Head of caudate nucleus (tissue), 42 donors: ENCODE measurements at places on chromosomes 4 and X.

DNA sequence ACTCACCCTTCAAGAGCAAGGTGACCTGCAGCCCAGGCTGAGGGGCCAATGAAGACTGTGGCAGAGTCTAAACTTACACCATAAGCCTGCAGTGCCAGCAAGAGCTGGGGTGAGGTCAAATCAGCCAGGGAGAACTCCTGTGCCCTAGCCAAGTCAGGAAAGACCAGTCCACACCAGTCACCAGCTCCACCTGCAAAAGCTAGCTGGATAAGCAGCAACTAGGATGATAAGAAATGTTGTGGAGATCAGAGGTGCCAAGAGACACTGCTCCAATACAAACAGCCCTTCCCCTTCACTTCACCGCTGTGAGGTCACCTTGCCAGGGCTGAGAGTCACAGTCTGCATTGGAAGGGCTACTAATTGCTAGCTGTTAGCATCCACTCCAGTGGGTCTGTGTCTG is 31.3 kb downstream of the NIPAL1 start:
- DNase-seq, result no peak

- DNase-seq, result peak; percentile 39
Observed at GRCh38 chr4:84804136-84804535, 162.4 kb downstream of the WDFY3 start.

GRCh38 chr4:15755321-15756155 is 22.6 kb upstream of the CD38 start:
- no peak for DNase-seq

GRCh38 chr4:38873290-38873944 is 5.8 kb downstream of the FAM114A1 start:
- DNase-seq, result no peak

GRCh38 chr4:15455290-15455689 is 14.4 kb upstream of the CC2D2A start:
- no peak for DNase-seq

DNA sequence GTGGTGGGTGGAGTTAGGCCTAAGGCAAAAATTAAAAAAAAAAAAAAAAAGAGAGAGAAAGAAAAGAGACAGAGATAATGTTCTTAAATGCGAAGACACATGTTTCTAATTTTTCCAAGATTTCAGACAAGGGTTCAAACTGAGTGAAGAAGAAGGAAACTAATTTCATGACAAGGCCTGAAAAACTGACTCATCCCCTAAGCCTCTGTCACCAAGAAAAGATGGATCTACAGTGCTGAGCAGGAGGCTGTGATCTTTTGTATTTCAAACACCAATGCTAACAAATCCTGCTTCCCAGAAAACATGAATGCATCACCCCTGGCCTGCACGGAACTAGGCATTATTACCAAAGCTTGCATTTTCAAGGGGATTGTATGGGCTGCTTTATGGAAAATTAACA is 75.3 kb downstream of the PPARGC1A start:
- DNase-seq, result no peak

DNA sequence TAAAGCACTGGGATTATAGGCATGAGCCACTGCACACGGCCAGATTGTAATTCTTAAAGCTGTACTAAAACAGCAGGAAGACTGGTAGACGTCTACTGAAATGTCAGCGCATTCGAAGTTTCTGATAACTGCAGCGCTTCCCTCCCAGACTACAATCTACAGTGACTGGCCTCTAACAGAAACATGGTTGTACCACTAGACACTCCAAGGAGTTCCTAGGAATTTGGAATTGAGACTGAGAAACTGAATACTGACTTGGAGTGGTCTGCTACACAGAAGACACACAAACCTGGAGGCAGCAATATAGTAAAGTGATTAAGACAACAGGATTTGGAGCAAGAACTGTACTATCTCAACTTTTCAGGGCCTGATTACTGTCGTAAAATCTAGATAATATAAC is 937 bp downstream of the HELQ start:
- DNase-seq, result no peak

GRCh38 chrX:153766098-153766817 is 2.2 kb downstream of the PLXNB3 start:
- peak; percentile 43 for DNase-seq

DNA sequence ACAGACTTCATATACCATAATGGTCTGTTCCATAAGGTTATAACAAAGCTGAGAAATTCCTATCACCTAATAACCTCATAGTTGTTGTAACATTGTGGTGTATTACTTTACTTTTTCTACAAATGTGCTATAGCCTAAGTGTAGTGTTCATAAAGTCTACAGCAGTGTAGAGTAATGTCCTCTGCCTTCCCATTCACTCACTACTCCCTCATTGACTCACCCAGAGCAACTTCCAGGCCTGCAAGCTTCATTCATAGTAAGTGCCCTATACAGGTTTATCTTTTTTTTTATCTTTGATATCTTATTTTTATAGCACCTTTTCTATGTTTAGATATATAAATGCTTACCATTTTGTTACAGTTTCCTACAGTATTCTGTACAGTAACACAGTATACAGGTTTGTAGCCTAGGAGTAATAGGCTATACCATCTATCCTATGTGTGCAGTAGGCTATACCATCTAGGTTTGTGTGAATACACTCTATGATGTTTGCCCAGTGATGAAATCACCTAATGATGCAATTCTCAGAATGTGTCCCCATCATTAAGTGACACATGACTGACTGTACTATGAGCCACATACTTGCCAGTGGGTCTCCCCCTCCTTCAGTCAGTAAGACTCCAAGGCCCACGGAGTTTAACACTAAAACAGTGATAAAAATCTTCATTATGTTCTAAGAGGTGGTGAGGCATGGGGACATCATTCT is 299.9 kb downstream of the UNC5C start:
- no peak for DNase-seq

DNA sequence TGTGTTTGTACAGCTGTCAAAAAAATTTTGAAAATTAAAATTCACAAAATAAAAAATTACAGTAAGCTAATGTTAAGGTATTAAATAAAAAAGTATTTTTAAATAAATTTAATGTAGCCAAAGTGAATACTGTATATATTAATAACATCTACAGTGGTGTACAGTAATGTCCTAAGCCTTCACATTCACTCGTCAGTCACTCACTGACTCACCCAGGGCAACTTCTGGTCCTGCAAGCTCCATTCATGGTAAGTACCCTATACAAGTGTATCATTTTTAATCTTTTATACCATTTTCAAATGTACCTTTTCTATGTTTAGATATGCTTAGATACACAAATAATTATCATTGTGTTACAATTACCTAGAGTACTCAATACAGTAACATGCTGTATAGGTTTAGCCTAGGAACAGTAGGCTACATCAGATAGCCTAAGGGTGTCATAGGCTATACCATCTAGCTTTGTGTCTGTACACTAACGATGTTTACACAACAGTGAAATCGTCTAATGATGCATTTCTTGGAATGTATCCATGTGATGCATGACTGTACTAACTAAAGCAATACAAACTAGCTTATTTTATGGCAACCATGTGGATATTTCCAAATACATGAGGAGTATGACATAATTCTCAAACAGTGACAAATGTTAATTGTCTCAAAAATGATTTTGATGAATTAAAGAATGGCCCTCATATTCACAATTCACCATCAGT is 13.7 kb downstream of the DDX60 start:
- DNase-seq, result no peak

GRCh38 chrX:108114541-108114940 is 23.0 kb downstream of the ATG4A start:
- no peak for DNase-seq

GRCh38 chr4:36532670-36533379 is 251.4 kb downstream of the DTHD1 start:
- DNase-seq, result no peak

GRCh38 chr4:175997291-175997690 is 68.3 kb upstream of the WDR17 start:
- no peak for DNase-seq

- DNase-seq, result no peak
Observed at GRCh38 chr4:55549888-55550287, 3.2 kb upstream of the CLOCK start.

- DNase-seq, result no peak
Observed at GRCh38 chrX:139972629-139973624, 7.6 kb upstream of the CXorf66 start.

- DNase-seq, result no peak
Observed at GRCh38 chr4:53861856-53862610, 202.4 kb downstream of the CHIC2 start.

- no peak for DNase-seq
Observed at GRCh38 chrX:47297874-47298273, 65.1 kb downstream of the USP11 start.

- DNase-seq, result no peak
Observed at GRCh38 chrX:141969706-141970105, 66.0 kb downstream of the MAGEC1 start.

DNA sequence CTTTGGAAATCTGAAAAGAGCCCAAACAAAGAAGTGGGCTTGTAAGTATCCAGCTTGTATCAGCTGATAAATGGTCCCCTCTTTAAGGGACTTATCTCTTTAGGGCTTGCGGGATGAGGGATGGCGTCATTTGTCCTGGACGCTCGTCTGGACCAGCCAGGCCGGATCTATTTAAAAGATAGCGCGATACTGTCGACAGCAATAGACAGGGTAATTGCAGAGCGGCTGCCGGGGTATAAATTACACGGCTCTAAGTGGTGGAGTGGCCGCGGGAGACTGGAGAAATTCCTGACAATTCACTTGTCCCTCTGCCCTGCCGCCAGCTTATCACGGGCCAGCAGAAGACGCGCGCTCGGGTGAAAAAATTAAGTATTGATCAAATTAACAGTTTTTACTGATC is 90.7 kb downstream of the FAM53A start:
- DNase-seq, result no peak

- DNase-seq, result no peak
Observed at GRCh38 chrX:37684426-37684825, 1.2 kb upstream of the XK start.

DNA sequence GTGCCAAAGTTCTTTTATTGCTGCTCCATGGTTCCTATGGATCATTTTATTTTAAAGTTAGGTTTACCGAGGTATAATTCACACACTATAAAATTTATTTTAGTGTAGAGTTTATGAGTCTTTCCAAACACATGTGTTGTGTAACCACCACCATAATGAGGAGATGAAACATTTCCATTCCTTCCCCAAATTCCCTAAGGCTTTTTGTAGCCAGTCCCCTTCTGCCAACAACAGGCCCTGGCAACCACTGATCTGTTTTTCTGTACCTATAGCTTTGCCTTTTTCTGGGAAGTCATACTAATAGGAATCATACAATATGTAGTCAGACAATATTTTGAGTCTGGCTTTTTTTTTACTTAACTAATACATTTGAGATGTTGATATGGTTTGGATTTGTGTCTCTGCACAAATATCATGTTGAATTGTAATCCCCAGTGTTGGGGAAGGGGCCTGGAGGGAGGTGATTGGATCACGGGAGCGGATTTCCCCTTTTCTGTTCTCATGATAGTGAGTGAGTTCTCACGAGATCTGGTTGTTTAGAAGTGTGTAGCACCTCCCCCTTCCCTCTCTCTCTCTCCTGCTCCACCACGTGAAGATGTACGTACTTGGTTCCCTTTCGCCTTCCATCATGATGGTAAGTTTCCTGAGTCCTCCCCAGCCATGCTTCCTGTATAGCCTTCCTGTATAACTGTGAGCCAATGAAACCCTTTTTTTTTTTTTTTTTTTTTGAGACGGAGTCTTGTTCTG is 59.6 kb upstream of the DHX15 start:
- DNase-seq, result no peak

DNA sequence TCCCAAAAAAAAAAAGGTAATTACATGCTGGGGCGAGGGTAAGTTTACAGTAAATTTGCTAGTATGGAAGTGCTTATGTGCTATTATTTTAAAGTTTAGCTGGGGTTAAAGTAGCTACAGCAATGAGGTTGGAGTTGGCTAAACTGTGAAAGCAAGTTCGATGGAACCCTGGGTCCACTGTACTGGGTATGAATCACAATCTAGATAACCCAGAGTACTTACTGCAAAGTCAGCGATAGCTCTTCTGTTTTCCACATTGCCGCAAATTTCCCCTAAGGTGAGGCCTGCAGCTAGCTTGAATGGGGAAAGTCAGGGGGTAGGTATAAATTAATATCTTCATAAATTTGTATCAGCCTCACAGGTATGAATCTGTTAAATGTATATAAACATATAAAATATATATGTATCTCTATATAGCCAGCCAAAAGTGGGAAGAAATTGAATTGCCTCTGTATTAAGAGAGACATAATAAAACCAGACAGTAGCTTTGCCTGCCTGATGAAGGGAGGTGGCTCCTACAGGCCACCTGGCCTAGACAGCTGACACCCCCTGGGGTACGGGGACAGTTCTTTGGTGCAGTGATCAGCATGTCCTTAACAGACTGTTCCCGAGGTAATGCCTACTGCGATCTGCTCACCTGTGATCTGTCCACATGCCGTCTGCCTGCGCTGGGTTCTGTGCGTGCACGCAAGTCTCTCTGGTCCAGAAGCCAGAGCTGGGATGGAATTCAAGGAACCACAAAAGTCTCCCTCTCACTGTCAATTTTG is 30.6 kb downstream of the CLRN2 start:
- DNase-seq, result no peak

- DNase-seq, result no peak
Observed at GRCh38 chr4:41178372-41179370, 35.7 kb downstream of the APBB2 start.

GRCh38 chrX:10486373-10486772 is 134.0 kb downstream of the MID1 start:
- DNase-seq, result no peak

DNA sequence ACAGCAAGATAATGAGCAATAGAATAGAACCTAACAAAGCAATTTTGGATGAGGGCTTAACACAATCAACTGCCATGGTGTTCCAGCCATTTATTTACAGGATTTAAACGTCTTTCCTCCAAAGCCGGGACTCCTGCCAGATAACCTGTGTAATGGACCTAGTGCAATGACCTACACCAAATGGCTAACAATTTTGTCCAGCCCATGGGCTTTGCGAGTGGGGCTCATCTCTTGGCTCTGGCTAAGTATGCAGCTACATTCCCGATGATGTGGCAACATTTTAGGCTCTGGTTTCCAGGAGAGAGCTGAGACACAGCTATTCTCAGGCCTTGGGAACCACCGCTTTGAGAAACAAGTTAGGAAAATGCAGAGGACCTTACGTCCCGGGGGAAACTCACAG is 822.3 kb upstream of the FTHL17 start:
- no peak for DNase-seq

DNA sequence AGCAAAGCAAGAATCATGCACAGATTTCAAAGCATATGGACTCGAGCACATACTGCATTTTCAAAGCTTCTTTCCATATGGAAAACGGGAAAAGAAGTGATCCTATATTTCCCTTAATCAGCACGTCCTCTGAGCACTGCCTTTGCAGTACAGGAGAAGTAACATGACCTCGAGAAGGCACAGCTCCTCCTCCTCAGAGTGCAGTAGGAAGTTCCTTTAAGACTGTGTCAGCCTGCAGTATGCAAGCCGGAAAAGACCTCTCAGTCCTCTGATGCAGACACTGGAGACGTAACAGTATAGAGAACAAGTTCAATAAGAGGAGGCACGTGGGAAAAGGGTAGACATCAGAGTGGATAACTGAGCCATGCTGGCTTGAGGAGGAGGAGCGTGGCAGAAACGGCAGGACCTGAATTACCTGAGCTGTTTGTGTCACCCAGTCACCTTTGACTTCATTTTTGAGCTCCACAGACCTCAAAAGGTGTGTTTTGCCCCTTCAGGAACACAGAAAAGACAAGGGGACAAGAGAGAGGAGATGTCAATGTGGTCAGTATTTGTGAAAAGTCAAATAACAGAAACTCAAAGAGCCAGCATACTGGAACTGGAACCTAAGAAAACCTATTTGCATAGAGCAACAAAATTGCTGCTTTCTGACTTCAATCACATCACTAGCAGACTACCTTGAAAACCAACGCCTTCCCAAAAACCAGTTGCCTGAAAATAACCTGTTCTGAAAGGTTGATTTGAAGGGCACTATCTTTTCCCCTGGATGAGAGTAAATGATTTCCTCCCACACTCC is 20.8 kb downstream of the IRF2 start:
- peak; percentile 49 for DNase-seq
